ENCODE measurements at places on chromosomes 4 and X. TPM values are rescaled to one million over a fixed set of nuclear protein-coding genes. Genes with fewer than 3 reads are reported as not detected.

MAGEB2 gene
- total RNA-seq = not detected

CLDN34 gene
- not detected for total RNA-seq

RHOXF2 gene
- total RNA-seq = not detected

PDE5A gene
- total RNA-seq = 203 TPM

CXCR3 gene
- not detected for total RNA-seq
